Fibroblast of skin of left quadriceps (primary cell): ENCODE measurements at places on chromosomes 11 and 22.

GRCh38 chr22:45703758-45704157 is 32.1 kb downstream of the ATXN10 start:
- no peak for DNase-seq

DNA sequence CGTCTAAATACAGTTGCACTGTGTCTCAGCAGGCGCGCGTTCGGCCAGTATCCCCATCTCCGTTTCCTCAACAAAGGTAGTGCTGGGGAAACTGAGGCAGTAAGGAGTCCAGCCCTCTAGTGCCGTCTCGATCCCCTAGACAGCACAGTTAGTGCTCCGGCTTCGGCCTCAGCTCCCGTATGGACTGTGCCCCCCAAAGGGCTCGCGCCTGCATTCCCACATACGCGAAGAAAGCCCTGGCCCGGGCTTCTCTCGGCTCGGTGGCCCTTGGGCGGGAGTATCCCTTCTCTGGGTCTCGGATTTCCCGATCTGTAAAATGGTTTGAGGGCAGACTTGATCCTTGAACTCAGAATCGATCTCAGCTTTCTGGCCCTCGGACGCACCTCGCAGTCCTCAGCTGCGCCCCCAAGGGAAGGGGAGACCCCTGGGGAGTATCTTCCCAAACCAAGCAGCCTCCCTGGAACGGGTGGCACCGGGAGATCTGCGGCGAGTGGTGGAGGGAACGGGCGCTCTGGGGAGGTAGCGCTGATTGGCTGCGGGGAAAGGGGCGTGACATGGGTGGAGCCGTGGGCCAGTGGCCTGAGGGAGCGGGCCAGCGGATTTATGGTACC is 759 bp upstream of the PEX16 start:
- peak; percentile 27 for DNase-seq

GRCh38 chr11:93614173-93614722 is 47.2 kb upstream of the CEP295 start:
- no peak for DNase-seq

GRCh38 chr11:116126562-116126961 is 622.3 kb upstream of the CADM1 start:
- no peak for DNase-seq

DNA sequence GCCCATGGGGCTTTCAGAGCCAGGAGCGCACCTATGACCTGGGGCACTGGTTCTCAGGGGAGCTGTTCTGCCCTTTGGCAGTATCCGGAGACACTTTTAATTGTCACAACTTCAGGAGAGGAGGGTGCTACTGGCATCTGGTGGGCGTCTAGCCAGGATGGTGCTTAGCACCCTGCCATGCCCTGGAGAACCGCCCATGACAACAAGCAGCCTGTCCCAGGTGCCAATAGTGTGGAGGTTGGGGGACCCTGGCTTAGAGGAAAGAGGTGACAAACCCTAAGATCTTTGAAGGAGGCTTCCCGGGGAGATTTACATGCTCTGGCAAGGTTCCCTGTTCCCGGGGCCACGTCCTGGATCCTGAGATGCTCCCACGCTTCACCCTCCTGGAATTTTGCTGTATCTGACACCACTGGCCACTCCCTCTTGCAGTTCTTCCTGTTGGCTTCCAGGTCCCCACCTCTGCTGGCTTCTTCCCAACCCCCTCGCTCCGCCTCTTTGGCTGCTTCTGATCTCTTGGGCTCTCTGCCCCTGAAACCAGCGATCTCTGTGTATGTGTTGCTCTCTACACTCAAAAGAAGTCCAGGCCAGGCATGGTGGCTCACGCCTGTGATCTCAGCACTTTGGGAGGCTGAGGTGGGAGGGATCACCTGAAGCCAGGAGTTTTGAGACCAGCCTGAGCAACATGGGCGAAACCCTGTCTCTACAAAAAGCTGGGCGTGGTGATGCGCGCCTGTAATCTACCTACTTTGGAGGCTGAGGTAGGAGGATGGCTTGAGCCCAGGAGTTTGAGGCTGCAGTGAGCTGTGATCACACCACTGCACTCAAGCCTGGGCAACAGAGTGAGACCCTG is 31.1 kb downstream of the FADS3 start:
- no peak for DNase-seq

DNA sequence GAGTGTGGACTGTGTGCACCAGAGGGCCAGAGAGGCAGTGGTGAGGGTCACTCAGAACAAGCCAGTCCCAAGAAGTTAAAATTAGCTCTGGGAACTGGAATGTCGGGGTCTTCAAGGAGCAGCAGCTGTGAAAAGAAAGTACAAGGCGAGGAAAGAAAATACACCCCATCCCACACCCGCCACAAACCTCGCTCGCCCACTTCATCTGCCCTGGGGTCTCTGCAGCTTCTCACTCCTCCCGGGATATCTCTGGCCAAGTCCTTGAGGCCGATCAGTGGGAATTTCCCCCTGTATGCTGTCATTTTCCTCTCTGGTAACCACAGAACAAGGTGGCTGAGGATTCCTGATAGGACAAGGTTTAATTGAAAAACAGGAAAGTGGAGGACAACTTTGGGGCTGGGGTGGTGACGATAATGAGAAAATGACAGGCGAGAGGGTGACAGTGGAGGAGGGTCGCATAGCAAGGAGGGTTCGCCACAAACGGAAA is 36.3 kb upstream of the TIMP3 start:
- no peak for DNase-seq
